ENCODE measurements at places on chromosomes 12 and 14.

GRCh38 chr12:68887641-68888040 is 45.3 kb downstream of the CPM start:
- no peak for DNase-seq

- no peak for DNase-seq
These were observed 5.2 kb downstream of the TEDC1 start for GRCh38 chr14:105495990-105496830.

- DNase-seq = no peak
These were observed 5.7 kb downstream of the CCND2 start for GRCh38 chr12:4279198-4279690.

DNA sequence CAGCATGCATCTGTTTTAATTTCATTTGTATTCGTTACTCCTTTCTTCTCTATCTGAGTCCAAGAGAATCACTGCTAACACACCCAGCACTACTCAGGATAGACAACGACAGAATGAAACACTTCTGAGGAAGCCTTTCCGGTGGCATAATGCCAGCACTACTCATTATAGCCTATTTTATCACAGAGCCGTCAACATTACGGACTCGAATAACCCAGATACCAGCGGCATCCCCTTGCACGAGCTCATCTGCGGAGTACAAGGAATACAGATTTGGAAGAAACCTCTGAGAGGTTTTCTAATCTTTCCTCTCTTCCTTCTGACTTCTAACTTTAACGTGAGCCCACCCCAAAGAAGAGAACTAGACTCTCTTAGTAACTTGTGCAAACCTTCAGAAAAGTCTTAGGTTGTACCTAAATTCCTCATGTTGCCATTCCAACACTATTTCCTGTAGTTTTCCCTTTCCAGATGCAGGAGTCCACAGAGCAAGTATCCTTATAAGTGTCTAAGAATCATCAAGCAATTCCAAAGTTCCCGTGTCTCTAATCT is 248.1 kb downstream of the APAF1 start:
- DNase-seq = no peak

GRCh38 chr12:31740628-31741027 is 11.8 kb upstream of the AMN1 start:
- DNase-seq = no peak

DNA sequence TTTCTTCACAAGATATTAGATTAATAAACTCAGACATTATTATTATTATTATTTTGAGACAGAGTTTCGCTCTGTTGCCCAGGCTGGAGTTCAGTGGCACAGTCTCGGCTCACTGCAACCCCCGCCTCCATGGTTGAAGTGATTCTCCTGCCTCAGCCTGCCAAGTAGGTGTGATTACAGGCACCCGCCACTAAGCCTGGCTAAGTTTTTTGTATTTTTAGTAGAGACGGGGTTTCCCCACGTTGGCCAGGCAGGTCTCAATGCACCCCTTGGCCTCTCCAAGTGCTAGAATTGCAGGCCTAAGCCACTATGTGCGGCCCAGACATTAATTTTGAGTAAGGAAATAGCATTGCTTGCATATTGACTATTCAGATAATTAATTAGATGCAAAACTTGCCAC is 554.9 kb upstream of the LRFN5 start:
- DNase-seq = no peak

GRCh38 chr14:102140027-102140749 is 491 bp downstream of the WDR20 start:
- DNase-seq = peak; percentile 35

GRCh38 chr14:104253223-104253822 is 114.9 kb downstream of the KIF26A start:
- no peak for DNase-seq

DNA sequence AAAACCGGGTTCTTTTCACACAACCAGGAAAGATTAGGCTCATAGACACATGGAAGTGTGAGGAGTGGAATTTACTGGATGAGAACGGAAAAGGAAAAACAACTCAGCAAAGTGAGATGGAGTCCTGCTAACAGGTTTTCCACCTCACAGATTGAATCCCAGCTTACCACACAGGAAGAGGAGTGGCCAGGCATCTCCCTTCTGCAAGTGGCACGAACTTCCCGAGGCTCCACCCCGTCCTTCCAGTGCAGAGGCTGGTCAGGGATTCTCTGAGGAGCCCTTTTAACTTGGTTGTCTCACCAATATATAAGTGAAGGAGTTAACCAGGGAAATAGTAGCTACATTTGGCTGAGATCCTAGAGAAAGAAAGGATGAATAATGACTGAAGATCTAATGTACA is 102.8 kb downstream of the SCAF11 start:
- DNase-seq = no peak

DNA sequence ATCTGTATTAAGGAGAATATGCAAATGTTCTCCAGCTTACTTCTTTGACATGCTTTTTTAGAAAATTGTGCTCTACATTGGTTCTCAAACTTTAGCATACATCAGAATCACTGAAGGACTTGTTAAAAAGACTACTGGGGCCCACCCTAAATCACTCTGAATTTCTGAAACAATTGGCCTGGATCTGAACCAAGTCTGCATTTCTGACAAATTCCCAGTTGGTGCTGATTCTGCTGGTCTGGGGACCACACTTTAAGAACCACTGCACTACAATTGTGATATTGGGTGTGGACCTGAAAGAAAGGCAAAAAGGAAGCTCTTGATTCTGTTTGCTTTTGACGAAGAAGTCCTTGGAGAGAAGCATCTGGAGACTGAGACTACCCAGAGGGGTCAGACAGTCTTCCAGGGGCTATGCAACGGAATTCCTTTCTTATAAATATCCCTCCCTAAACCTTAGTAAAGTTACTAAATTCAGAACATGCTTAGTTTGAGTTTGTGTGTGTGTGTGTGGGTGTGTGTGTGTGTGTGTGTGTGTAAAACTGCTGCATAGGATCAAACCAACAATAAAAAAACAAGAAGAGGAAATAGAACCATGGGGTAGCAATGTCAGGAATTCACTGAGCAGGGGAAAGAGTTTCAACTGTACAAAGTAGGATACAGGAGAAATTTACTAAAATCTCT is 36.8 kb downstream of the EAPP start:
- no peak for DNase-seq

GRCh38 chr12:14928931-14929330 is 9.4 kb downstream of the ERP27 start:
- DNase-seq = no peak

GRCh38 chr12:34400986-34401658 is 378.8 kb downstream of the ALG10 start:
- peak; percentile 0 for DNase-seq
